GM13977 (cell line): ENCODE measurements at places on chromosomes 4 and X.
A peak's percentile ranks its signal among the peaks of the same experiment; 100 is the strongest.

DNA sequence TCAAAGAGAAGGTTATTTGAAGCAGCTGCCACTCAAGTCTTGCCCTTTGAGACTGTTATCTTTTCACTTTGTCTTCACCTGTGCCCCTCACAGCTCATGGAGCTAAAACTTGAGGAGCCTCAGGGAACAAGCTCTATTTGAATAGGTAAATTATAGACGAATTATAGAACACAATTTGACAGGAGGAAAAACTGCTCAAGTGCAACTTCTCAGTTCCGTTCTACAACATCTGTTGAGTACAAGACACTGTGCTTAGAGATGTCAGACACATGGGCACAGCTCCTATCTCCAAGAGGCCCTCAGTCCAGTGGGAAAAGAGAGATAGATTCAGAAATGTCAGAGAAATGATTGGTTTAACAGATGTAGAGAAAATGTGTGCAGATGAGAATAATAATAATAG, 5.1 kb downstream of the PPP1R2C start:
- DNase-seq = no peak

DNA sequence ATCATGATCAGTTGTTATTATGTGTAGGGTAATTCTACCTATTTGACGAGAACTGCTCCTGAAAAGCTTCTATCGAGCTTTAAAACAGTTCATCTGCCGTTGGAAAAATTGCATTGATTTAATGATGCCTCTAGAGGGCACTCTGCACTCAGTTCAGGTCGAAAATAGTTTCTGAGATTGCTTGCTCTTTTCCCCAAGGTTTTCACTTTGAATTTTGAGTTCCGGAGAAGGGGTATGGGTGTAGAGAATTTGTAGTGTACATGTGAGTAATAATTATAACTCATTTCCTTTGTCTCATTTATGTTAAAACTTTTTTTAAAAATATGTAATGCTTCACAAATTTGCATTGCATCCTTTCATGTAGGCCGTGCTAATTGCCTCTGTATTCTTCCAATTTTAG, 28.4 kb upstream of the TNIP3 start:
- DNase-seq = peak; percentile 12

DNA sequence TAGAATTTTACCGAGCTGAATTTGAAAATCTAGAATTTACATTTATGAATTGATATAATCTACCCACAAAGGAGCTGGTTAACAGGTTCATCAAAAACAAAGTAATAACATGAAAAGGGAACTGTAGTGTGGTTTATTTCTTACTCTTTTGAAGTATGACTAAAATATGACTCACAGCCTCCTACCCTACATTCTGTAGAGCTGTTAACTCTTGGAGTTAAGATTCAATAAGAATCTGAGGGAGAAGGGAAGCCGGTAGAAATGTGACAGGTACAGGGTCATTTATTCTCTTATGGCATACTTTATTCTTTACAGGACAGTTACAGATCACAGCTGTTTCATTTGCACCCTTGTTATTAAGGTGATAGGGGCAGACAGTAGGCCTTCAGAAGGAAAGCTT, 132.2 kb upstream of the FAM47B start:
- DNase-seq = no peak

DNA sequence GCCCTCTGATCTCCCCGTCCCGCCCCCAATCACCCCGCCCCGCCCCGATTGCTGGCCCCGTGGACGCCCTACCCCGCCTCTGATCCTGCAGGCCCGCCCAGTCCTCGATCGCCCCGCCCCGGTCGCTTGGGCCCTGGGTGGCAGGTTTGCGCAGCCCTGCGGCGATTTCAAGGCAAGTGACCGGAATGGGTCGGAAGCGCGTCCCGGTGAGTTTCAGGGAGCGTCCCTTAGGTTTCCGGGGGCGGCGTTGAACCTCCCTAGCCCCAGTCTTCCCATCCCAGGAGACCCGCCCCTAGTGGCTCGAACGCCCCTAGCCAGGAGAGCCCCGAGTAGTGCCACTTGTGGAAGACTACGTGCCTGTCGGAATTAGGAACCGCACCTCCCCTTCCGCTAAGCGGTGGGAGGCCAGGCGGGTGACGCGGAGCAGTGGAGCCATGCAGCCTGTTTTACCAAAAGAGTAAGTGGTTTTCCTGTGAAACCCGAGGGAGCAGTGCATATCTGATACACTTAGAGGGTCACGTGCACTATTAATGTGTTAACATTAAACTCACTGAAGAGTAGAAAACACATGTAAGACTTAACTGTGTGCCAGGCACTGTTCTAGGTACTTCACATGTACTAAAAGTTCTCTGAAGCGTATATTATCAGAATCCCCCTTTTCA, 354 bp upstream of the TEC start:
- peak; percentile 98 for DNase-seq

DNA sequence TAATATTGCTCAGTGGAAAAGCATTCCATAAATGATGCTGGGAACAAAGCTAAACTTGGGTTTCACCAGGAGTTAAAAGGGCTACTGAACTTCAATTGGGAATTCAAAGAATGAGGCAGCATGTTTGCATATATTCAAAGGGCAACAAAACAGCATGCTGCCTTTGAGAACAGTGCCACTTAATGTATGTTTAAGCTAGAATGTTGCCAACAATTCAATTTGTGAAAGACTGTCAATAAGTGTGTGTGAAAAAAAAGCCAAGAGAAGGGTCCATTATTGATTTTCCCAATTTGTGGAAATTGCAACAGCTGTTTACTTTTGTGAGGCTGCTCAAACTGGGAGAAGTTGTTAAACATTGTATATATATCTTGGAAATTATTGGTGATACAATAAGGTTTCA, 701.9 kb upstream of the ACTRT1 start:
- DNase-seq = no peak

GRCh38 chr4:58936436-58936835, 1826.3 kb upstream of the IGFBP7 start:
- DNase-seq = no peak

- DNase-seq = no peak
Measured at GRCh38 chr4:172996571-172997216, 171.9 kb upstream of the GALNT7 start.
